CD4-positive, alpha-beta T cell (primary cell): ENCODE measurements at places on chromosomes 6 and 20.

DNA sequence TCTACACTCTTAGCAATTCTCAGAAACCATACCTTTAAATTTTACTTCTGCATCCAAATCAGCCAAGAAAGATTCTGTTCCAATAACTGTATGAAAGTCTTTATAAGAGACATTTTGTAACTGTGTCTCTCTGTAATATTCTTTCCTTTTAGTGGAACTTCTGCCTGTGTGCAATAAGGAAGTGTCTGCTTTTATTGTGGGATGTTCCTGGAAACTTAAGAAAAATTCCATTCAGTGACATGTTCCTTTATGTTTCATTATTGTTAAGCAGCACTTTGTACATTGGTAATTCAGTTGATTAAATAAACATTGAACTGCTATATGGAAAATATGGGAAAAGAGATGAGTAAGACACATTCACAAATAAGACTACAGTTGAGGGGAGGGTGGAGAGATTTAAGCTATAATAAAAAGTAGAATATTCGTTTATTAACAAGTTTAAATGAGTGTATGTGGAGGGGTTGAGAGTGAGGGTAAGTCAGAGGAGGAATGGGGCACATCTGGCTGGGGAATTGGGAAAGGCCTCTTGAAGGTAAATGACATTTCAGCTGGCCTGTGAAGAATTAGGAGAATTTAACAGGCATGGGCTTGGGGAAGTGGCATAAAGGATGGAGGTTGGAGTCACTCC lies 11.9 kb downstream of the NUS1 start:
- DNase-seq, result no peak

- no peak for DNase-seq
These were observed 5.3 kb downstream of the GHRH start for GRCh38 chr20:37256286-37256685.

- no peak for DNase-seq
These were observed 30.4 kb downstream of the SERPINB9 start for GRCh38 chr6:2872423-2873358.

DNA sequence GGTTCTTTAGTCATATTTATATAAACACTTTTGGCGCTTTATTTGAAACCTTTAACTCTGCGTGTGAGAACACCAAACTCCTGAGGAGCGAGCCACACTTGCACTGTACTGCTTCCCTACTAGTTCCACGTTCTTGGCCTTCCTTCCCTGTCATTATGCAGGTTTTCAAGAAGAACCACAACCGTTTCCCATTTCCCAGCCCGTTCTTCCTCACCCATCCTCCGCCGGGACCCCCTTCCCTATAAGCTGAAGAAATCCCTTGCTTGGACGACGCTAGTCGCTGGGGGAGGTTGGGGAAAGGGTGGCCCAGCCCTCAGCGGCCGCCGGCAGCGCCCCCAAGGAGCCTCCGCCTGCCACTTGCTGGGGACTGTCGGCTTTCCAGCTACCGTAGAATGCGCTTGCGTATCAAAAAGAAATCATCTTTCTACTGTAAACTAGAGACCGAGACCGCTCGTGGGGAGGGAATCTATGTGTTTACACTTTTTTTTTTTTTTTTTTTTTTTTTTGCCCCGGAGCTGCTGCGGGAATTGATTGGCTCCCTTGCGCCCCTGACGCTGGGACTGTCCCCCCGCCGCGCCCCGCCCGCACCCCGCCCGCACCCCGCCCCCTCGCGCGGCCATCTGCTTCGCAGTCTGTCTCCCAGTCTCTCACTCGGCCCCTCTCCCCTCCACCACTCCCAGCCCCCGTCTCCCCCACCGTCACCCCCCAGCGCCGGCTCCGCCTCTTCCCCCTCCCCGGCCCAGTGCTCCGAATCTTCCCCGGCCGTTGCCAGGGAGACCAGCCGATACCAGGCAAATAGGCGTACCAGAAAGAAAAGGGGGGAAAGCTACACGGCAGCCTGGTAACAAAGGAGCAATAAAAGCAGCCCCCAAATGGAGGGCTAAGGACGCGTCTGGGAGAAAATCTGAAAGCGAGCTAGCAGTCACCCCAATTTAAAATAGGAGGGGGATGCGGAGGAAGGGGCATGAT lies 2.3 kb upstream of the MARCKS start:
- DNase-seq, result no peak

GRCh38 chr6:147135211-147135681 lies 69.0 kb upstream of the STXBP5 start:
- DNase-seq, result no peak

GRCh38 chr20:50567860-50568548 lies 57.8 kb downstream of the PTPN1 start:
- DNase-seq, result no peak

GRCh38 chr20:53926428-53927028 lies 143.9 kb downstream of the BCAS1 start:
- DNase-seq, result no peak

GRCh38 chr6:3904518-3904917 lies 55.3 kb downstream of the FAM50B start:
- DNase-seq, result no peak

- DNase-seq, result no peak
These were observed 126.5 kb downstream of the TSHZ2 start for GRCh38 chr20:53098621-53099020.

DNA sequence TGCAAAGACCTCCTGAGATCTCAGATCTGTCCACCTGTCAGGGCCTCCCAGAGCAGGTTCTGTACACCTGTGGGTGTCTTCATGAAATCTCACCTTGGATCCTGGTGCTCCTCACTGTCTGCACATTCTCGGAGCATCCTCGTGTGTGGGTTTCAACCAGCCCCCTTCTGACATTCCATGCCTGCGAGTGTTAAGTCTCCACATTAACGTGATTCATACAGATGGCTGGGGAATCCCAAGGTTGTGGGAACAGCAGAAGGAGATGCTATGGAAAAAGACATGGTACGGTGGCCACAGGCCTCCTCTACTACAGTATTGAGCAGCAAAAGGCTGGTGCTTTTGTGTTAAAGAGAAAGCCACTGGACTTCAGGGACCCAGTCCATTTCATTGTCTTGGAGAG lies 556.5 kb downstream of the DHX35 start:
- DNase-seq, result no peak

DNA sequence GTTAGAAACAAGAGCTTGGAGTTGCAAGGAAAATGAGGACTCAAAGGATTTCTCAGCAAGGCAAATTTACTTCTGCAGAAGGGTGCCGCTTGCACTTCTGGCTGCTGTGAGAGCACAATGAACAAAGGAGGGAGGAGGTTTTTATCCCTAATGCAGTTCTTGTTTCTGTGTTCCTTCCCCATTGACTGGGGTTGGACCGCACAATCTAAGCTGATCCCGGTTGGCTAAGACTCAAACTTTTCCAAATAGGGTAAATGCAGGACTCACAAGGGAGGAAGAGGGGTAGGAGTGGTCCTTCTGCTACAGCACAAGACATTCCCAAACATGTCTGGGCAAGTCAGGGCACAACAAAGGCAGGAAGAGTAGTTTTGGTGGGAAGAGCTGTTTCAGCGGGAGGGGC lies 249.6 kb upstream of the MOCS1 start:
- no peak for DNase-seq

- DNase-seq, result no peak
These were observed 4.1 kb downstream of the ZNFX1 start for GRCh38 chr20:49273696-49274277.

DNA sequence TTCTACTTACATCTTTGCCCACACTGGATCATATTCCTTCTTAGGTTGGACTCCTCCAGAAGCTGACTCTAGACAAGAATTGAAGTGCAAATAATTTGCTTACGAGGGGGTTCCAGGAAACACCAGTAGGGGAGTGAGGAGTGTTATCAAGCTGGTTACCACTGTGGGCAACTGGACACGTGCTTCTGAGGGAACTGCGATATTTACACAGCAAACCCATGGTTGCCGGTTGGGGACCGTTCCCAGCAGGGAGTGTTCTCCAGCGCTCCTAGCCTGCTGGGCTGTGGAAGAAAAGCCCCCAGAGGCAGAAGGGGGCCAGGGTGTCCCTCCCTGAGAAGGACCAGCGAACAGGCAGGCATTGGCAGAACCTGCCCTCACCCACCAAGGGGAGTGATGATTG lies 21.7 kb downstream of the MDFI start:
- no peak for DNase-seq

GRCh38 chr20:31841928-31842327 lies 3.5 kb downstream of the FOXS1 start:
- no peak for DNase-seq

DNA sequence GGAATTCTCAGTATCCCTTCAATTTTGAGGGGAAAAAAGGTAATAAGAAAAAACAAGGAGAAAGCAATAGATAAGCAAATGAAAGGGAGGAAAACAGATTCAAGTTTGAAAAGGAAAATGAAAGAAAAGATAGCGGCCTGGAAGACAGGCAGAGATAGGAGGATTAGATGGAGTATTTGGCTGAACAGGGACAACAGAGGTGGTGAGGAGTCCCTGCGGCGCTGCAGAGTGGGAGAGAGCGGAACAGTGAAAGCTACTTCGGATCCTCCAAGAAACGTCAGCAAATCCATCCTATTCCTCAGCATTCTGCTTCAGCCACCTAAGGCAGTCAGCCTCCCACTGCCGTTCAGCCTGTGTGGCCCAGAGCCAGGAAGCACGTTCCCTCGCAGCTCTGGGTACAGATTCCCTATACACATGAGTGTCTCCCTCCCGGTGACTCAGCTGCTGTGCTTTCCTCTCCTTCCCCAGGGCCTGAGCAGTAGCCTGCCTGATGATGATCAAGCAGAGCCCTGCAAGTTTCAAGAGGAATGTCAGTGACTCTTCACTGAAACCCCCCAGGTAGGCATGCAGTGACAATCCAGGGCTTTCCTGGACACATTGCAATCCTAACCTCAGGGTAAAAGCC lies 43.4 kb upstream of the CDYL start:
- no peak for DNase-seq

- no peak for DNase-seq
These were observed 20.7 kb downstream of the LRRC1 start for GRCh38 chr6:53815381-53816119.

DNA sequence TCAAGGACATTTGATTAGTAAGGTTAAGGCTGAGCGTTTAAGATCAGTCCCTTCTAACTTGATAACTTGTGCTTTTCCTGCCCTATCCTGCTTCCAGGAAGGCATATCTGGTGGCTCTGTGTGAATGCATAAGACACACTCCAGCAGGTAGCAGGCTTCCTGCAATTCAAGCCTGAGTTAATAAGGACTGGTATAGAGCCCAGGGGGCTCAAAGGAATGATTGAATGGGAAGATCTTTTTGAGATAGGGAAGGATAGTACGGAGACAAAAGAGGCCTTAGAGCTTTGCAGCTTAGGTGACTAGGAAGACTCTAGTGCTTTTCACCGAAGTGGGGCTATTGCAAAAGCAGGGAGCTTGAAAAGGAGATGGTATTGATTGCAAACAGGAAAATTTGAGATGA lies 307.1 kb downstream of the GRIK2 start:
- no peak for DNase-seq

GRCh38 chr6:119078376-119079282 lies at the start of gene FAM184A:
TSS of gene FAM184A (minus strand) at chr6:119078664. CDS start at chr6:119078299, 365 bp downstream.
- peak; percentile 64 for DNase-seq

GRCh38 chr20:52748285-52748932 lies 223.7 kb upstream of the TSHZ2 start:
- DNase-seq, result no peak

DNA sequence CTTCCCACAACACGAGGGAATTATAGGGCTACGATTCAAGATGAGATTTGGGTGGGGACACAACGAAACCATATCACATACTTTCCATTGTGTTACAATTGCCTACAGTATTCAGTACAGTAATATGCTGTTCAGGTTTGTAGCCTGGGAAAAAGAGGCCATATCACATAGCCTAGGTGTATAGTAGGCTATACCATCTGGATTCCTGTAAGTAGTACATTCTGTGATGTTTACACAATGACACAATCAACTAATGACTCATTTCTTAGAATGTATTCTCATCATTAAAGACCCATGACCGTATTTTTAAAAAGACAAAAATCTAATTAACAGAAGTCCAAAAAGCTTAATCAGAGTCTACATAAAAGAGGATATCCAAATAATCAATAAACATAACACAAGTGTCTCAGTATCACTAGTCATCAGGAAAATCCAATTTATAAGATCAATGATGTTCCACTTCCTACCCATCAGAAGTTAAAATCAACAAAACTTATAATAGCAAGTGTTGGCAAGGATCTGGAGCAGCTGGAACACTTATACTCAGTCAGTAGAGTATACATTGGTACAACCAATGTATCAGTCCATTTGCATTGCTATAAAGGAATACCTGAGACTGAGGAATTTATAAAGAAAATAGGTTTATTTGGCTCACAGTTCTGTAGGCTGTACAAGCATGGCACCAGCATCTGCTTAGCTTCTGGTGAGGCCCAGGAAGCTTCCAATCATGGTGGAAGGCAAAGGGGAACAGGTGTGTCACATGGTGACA lies 215.9 kb downstream of the CLVS2 start:
- no peak for DNase-seq

GRCh38 chr6:52994839-52995088 lies 320 bp downstream of the GSTA4 start:
- DNase-seq, result no peak

DNA sequence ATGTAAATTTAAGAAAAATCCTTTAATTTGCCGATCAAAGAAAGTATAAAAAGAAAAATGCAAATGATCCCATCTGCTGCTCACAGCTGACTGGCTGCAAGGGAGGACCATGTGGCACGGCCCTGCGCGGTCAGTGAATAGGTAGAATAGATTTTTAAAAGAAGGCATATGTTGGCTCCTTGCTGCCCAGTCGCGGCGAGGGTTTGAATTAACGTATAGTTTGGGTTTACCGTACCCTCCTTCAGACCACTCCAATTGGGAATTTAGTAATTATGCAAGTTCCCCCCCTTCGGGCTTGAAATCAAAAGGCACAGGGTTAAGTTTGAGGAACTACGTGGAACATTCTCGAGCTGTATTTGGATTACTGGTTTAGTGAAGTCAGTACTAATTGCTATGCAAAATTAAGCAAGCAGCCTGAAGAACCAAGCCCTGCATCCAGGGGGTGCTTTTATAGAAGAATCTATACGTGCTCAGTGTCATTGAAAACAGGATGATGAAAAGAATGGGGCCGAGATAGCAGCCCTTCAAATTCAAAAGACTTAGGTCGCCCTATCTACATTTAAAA lies 1.1 kb upstream of the BEND3 start:
- no peak for DNase-seq

DNA sequence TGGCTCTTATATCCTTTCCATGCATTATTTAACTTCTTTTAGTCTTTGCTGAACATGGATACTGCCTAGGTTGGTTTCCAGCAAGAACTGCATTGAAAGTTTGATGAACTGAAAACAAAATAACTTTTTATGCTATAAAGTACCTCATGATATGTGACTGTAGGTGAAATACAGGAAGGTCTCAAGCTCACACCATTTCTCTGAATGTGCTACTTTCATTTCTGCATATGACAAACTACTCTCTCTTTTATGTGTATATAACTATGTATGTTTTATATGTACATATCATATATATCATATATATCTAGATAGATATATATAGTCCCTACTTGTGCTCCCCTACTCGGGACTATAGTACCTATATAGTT lies 65.9 kb downstream of the AIG1 start:
- DNase-seq, result no peak

DNA sequence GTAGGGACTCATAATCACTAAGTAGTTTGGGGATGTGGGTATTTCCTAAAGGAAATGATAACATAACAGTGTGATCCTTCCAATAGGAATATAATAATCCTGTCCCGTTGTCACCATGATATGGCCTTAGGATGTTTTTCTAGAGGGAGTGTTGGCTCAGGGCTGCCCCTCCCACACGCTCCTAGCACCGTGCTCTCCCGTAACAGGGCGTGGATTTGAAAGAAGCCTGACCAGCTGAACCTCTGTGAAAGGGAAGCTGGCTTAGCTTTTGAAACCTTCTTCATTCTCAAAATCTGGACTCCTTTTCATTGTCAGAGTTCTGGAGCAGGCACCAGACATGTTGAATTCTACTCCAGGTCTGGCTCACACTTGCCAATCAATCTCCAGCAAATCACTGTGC lies 103.4 kb upstream of the SASH1 start:
- no peak for DNase-seq
